CD4-positive, alpha-beta T cell treated with Interferon gamma for 1 hour (primary cell): ENCODE measurements at places on chromosomes 7 and 10.

DNA sequence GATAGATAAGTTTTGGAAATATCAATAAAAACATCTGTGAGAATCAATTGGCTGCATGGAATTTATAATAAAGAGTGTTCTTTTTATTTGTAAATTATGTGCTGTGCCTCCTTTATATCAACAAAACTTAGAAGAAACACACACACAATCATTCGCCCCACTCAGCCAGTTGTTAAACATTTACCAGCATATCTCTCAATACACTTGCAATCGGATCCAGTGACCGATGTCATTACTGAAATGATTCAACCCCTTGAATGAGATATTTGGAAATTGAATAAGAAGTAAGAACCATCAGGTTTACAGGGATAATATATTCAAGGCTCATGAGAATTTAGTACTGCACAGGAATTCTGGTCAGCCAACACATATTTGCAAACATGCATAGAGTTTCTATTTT is 35.6 kb downstream of the TAF3 start:
- no peak for DNase-seq

DNA sequence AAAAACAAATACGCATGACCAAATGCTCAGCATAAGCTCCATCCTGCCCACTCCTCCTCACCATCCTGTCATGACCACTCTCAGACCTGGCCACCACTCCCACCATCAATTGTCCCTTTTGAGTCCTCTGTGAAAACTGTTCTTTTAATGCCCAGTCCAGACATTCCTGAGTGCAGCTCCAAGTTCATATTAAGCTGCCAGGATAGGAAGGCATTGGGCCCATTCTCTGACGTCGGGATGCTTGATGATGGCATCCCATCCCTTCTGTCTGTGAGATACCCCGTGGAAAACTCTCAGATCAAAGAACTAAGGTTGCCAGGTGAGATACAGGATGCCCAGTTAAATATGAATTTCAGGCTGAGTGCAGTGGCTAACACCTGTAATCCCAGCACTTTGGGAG is 89.9 kb upstream of the KIF5B start:
- DNase-seq: no peak

DNA sequence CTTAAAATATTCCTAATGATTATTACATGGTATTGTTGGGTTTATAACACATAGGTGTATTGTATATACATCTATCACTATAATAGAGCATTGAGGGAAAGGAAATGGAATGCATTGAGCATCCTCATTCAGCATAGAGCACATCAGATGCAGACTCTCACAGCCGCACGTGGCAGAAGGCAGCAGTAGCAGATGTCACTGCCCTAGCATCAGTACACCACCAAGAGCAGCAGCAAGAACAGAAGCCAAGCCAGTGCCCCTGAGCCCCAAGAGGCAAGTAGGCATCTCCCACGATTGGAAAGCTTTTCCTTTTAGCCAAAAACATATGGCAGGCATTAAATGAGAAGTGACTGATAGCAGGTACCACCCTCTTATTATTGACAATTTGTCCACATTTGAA is 510.0 kb downstream of the TNS3 start:
- DNase-seq: no peak

- no peak for DNase-seq
Observed at GRCh38 chr7:69762821-69763352, 164.6 kb downstream of the AUTS2 start.

- no peak for DNase-seq
Observed at GRCh38 chr10:17335065-17335464, 107.0 kb downstream of the VIM start.

DNA sequence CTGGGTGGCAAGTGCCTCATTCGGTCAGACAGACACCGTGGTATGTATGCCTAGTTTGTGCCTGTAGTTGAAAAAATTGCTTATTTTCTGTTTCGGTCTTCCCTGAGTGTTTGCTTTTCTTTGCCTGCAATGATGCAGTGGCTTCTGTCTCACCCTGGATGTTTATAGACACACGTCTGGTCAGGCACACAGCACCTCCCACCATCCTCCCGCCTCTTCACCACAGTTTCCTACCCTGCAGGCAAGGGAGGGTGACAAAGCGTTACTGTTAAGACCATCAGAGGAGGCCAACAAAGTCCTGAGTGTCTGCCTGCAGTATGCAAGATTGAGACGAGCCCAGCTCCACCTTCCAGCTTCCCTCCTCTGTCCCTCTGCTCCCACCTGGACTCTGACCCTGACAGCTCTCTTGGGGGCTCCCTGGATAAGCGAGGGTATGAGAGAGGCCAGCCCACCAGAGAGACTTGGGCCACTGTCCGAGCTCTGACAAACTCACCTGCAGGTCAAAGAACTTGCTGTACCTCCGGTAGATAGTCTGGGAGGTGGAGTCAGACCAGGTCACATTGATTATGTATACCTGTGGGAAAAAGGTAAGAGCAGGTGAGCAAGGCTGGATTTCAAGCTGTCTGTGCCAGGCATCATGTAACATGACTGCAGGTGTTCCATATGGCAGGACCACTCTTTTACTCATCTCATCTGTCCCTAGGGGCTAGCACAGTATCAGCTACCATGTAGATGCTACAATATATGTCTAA is 54.4 kb downstream of the SH3PXD2A start:
- DNase-seq: peak; percentile 33

DNA sequence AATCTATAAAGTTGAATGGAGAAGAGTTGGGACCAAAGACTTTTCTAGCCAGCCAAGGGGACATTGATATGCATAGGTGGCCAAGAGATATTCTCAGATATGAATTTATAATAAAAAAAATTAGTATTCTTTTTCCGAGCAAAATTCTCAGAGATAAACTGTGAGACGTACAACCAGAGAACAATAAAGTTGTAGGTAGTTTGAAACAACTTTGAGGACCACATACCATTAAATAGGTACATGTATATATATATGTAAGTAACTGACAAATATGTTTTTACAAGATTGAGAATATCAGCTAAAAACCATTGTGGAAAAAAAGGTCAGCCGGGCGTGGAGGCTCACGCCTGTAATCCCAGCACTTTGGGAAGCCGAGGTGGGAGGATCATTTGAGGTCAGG is 56.5 kb downstream of the EXOC4 start:
- DNase-seq: no peak

DNA sequence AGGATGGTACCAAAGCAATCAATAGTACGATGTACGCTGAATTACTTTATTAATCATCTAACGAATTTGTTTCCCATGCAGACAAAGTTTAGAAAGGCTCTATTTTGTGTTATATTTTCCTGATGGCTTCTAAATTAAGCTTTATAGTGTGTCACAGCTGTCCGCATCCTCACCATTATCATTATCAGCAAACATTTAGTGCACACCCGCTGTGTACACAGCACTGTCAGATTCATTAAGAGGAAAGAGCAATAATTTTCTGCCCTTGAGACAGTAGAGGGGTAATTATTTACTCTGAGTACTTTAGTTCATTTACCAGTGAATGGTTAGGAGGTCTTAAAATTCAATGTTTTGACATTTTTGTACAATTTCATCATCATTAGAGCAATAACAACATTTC is 233.3 kb upstream of the PTPRZ1 start:
- no peak for DNase-seq

- no peak for DNase-seq
Observed at GRCh38 chr7:82131215-82131614, 312.4 kb downstream of the CACNA2D1 start.

- DNase-seq: no peak
Observed at GRCh38 chr10:115665549-115665948, 572.4 kb downstream of the ATRNL1 start.

GRCh38 chr7:7017707-7018280 is 164.6 kb upstream of the C1GALT1 start:
- DNase-seq: no peak

- DNase-seq: peak; percentile 58
Observed at GRCh38 chr7:43869867-43870240, 537 bp upstream of the MRPS24 start.

DNA sequence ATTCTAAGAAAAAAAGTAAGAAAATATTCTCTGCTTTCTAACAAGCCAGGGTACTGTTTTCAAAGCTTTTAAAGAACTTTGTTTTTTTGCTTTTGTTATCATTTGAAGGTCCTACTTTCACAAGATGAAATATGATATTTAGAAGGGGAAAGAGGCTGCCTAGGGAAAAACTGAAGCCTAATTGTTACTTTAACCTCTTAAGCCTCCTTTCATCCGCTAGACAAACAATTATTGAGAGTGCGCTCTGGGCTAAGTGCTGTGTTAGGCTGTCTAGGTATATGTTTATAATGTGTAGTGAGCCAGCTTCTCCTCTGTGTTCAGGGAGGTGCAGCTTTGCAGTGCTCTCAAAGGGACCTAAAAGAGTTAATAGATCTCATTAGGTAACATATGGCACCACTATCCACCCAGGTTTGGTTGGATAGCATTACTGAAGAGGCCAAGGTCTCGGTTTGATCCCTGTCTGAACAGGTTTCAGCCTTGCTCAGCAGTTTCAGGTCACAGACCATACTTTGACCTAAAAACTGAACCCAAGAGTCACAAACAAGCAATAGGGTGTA is 17.9 kb downstream of the PDK4 start:
- DNase-seq: no peak

DNA sequence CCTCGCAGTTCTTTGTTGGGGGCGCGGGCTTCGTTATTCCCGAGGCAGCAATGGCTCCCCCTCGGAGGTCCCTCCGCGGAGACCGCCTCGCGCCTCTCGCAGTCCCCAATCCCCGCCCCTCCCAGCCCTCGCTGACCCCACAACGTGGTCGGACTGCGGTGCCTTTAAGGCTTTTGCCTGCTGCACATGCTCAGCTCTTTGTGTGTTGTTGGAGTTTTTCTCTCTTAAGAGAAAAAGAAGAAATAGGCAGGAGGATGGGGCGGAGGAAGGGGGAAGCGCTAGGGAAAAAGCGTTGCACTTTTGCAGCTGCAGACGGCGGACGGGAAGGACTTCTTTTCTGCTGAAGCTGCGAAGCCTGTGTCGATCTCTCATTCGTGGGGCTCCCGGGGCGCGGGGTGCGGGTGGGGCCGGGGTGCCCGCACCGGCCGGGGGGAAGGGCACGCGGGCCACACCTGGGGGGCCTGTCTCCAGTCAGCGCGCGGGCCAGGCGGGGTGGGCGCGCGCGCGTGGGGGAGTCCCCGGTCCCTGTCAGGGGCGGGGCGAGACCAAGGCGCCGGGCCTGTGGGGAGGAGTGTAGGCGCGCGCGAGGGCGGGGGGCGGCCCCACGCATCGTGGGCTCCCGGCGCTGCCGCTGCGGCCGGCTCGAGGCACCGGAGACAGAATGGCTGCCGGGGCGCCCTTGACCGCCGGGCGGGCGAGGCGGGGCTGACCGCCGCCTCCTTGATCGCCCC is 445 bp upstream of the ATRNL1 start:
- no peak for DNase-seq

DNA sequence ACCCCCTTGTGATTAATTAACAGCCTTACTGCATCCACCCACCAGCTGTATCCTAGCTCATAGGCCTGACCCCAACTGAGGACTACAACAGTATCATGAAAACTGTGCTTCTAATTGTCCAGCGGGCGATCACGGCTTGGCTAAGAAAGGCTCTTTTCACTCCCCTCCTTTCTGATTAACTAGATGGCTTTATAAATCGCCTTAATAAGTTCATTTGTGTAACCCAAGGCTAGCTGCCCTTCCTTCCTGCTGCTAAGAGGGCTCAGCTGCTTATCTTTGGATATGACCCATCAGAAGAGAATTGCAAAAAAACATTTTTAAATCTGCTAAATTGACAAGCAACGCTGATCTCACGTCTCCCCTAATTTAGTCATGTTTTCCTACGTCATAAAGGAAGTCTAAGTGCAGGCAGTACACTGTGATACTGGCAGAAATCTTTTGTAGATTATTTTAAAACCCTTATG is 163.0 kb upstream of the LAMB4 start:
- DNase-seq: no peak

GRCh38 chr10:92045641-92046106 is 122.1 kb downstream of the BTAF1 start:
- DNase-seq: no peak

DNA sequence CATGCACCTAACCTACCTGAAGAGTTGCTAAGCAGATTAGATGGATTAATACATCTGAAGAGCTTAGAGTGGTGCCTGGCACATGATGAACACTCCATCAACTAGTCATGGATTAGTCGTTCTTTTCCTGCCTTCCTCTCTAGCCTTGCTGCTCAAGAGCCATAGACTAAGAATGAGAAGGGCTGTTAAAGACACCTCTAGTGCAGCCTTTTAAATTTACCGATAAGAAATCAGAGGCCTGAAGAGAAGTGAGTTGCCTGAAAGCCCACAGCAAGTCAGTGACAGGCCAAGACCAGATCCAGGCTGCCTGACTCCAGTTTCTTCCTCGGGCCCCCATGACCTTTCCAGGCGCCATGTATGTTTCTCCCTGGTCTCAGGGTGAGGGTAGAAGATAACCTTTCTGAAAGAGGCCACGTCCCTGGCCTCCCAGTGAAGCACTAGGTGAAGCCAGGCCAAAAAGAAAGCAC is 6.5 kb downstream of the TSPAN15 start:
- DNase-seq: no peak

DNA sequence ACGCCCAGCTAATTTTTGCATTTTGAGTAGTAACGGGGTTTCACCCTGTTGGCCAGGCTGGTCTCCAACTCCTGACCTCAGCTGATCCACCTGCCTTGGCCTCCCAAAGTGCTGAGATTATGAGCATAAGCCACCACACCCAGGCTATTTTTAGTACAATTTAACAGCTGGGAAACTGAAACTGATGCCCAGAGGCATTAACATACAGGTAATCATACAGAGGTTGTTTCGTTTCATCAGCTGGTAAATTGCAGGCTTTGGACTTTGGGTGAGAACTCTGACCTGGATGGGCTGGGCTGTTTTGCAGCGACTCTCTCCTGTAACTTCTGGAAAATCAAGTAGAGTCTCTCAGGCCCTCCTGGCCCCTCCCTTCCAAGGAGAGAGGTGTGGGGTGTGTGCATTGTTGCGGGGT is 6.2 kb upstream of the ACHE start:
- DNase-seq: no peak

DNA sequence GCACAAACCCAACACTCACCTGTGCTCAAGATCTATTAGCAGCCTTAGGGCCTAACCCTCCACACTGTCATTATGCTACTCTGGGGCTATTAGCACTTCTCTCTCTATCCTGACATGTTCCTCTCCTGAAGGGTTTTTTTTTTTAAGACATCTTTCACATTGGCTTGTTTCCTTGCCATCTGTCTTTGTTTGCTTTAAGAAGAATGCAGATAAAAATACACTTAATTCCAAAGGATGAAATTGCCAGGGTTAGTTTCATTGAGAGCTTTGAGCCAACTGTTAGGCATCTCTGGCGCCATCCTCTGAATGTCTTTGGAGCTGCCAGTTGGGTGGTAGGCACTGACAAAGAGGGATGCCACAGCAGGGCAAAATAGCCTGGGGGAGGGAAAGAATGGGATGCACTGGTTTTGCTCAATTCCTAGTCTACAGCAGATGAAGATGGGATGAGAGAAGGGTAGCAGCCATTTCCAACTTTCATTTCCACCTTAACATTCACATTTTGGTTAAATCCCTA is 399.2 kb downstream of the SORCS1 start:
- DNase-seq: no peak

GRCh38 chr10:110228066-110228465 is 20.7 kb downstream of the MXI1 start:
- DNase-seq: no peak

GRCh38 chr10:47253651-47254375 is 46.2 kb upstream of the GDF10 start:
- no peak for DNase-seq
